ENCODE measurements at places on chromosomes 11 and 22.
A peak's percentile ranks its signal among the peaks of the same experiment; 100 is the strongest.

- DNase-seq: no peak
Measured at GRCh38 chr22:46436595-46437175, 100.7 kb downstream of the CELSR1 start.

DNA sequence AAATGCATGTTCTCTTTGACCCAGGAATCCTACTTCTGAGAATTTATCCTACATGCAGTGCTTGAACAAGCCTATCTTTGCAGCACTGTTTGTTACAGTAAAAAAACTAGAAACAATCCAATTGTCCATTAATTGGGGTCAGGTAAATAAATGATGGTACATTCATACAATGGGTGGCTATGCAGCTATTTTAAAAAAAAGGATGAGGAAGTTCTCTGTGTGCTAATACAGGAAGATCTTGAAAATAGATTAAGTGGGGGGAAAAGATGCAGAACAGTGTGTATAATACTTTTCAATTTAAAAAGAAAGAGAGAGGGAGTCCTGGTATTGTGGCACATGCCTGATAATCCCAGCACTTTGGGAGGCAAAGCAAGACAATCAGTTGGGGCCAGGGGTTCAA is 9.5 kb upstream of the CREB3L1 start:
- no peak for DNase-seq

- DNase-seq: no peak
Measured at GRCh38 chr11:123815122-123815521, 9.0 kb upstream of the OR6M1 start.

GRCh38 chr11:46445920-46446771 is 54.6 kb upstream of the CHRM4 start:
- DNase-seq: no peak

DNA sequence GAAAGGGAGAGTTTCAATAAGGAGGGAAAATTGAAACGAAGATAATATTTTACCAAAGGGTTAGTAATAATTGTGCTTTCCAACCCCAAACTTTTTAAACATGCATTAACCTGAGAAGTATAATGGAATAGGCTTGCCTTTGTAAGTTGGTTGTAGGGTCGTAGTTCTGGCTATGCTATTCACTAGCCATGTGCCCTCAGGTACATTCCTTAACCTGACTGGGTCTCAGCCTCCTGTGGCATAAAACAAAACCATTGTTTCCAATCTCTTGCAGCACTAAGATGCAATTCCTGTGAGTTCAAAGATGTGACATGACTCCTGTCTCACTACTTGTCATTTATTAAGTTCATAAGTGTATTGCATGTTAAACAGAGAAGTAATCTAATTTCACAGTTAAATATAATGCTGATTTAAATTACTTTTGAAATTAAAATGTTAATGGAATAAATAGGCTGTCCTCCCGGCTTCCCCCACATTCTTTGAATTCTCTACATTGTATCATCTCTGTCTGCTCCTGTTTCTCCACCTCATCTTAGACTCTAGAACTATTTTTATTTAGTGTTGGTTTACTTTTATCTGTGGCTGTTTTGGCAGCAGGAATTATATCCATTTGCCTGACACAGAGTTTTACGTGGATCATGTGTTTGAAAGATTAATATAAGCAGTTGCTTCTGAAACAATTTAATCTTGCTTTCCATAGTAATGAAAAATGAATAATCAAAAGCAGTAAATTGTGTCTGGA is 216.3 kb downstream of the FAT3 start:
- DNase-seq: no peak

DNA sequence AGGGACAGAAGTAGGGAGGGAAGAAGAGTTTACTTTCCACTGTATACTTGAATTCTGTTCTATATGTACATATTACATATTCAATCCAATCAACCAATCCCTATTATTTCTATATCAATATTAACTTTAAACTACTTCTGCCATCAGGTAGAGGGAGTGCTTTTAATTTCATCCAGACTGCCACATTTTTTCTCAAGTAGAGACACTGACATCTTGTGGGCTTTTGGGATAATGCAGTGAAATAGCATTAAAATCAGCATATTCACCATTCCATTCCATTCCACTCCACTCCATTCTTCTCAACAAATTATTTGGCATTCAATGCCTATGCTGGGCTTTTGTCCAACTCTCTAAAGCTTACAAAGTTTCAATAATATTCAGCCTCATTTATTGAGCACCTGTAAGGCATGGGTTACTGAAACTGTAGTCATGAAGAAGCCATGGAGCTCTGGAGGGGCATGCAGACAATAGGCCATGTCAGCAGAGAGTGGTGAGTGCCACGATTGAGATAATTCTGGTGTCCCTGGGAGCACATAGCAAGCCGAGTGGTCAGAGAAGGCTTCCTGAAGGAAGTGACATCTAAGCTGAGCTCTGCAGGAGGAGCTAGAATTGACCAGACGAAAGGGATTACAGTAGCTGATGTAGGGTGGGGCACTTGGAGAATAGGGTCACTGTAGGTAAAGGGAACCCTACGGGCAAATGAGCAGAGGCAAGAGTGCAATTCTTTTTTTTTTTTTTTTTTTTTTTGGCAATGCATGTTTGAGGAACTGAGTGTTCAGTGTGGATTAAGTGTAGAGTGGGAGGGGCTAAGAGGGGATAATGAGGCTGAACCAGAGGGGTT is 12.8 kb upstream of the CLPB start:
- peak; percentile 49 for DNase-seq

DNA sequence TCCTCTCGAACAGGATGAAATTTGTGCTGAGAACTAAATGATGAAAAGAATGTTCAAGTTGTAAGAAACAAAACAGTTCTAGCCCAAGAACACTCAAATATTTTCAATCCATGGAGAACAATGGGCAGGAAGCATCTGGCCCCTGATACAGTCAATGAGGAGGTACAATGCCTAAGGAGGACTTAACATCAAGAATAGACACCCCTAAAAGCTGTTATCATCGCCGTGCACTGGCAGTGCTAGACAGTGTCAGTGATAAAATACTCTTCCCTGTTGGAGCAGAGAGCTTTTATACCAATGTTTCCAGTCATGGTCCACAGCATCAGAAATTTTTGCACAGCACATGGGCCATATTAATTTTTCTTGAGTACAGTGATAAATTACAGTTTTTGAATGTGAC is 20.2 kb upstream of the VSTM5 start:
- no peak for DNase-seq

- no peak for DNase-seq
Measured at GRCh38 chr11:130720232-130721022, 195.9 kb downstream of the SNX19 start.

DNA sequence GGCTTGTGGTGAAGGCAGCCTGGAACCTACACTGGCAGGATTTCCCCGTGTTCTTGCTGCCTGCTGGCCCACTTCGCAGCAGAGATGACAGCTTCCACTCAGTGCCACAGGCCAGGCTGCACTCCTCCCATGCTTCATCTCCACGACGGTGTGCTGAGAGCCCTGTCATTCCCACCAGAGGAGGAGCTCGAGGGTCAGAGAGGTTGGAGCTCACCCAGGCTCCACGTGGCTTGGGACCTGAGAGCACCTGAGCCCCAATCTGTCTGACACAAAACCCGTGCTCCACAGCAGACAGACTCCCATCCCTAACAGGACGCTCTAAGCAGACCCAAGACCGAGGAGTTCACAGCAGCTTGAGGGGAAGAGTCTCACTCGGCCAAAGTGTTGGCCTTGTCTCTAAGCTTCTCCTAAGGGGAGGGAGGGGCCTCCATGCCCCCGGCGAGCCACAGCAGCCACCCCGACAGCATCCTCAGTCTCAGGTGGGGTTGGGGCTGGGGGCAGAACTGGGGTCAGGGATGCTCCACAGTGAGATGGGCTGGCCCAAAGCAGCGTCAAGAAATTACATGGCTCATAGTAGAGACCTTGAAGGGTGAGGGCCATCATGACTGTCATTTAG is 10.7 kb downstream of the LRFN4 start:
- DNase-seq: no peak

- no peak for DNase-seq
Measured at GRCh38 chr11:65478388-65479183, 20.3 kb upstream of the MALAT1 start.

DNA sequence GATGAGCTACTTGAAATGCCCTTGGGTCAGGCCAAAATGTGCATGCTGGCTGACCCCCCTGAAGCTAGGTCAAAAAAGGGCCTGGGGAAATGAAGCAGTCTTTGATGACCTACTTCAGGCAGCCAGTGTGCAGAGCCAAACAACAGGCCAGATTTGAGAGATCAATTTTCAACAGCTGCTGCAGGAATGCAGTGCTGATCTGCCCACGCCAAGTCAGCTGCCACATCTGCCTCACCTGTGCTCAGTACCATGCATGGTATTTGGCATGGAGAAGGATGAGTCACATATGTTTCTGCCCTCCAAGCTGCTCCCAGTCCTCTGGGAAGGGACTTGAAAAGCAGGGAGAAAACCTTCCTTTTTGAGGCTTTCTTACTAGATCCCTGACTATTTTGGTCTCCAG is 35.8 kb downstream of the MTNR1B start:
- DNase-seq: no peak

- DNase-seq: peak; percentile 43
Measured at GRCh38 chr11:112226831-112227401, 688 bp downstream of the PTS start.

DNA sequence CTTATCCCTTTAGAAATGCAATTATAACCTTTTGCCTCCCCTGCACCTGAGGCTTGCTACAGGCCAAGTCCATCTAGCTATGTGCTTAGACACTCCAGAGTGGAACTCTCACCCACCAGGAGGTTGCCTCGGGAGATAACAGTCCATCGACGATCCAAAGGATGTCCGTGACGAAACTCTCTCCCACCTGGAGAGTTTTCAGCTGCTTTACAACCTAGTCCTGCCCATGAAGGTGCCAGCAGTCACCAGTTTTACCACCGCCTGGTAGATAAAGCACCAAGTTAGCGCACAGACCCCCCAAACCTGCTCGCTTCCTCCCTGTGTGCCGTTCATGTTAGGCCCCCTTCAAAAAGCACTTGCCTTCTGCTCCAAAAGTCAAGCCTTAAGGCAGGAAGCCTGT is 53.1 kb upstream of the SHISAL1 start:
- no peak for DNase-seq

DNA sequence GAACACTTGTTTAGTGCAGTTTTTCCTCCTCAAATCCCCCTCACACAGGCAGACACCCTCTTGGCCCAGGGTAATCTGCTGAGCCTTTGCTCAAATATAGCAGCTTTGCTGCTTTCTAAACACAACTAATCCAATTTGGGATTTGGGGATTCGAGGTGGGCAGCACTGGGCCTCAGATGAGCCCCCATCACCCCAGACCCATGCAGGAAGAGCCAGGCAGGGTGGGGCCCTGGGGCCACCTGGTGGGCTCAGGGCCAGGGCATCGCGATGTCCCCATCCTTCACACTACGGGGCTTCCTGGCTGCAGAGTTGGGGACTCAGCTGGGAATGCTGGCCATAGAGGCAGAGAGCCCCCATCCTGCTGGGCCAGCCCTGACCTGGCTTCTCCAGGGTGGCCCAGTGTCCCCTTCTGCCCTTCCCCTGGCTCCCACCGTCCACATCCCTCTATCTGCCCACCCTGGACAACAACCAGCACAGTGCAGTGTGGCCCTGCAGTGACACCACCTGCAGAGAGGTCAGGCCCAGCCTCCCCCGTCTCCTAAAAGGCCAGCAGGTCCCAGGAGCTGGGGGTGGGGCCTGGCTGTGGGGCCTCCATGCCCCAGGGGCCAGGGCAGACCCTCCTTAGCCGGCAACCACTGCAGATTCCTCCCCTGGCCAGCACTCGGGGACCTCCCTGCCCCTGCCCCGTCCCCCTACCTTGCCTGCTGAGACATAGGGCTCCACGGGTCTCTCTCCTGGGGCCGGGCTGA is 56.6 kb upstream of the CCDC188 start:
- DNase-seq: no peak

DNA sequence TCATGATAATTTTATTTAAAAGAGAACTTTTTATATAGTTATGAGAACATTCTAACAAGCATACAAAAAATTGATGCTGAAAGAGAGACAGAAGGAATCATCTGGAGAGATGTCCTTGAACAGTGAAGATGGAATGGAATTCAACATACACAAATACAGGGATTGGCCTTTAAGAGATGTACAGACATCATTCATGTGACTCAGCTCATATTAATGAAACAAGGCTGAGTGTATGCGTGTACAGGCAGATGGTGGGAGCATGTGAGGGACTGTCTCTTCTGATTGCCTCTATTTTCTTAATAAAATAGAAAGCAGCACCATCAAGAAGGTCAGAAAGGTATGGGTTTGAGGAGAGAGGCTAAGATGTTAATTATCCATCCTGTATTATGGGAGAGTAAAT is 793.3 kb downstream of the CNTN5 start:
- no peak for DNase-seq

DNA sequence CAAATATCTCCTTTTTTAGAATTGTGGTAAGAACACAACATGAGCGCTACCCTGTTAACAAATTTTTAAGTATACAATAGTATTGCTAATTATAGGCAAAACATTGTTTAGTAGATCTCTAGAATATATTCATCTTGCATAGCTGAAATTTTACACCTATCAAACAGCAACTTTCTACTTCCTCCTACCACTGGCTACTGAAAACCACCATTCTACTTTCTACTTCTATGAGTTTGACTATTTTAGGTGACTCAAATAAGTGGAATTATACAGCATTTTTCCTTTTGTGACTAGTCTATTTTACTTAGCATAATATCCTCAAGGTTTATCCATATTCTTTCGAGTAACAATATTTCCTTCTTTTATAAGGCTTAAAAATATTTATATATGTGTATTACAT is 128.4 kb downstream of the FAM76B start:
- DNase-seq: no peak

GRCh38 chr22:29152045-29152953 is 53.4 kb upstream of the EMID1 start:
- DNase-seq: no peak

GRCh38 chr22:37742376-37743171 is 45.7 kb downstream of the TRIOBP start:
- DNase-seq: peak; percentile 8

DNA sequence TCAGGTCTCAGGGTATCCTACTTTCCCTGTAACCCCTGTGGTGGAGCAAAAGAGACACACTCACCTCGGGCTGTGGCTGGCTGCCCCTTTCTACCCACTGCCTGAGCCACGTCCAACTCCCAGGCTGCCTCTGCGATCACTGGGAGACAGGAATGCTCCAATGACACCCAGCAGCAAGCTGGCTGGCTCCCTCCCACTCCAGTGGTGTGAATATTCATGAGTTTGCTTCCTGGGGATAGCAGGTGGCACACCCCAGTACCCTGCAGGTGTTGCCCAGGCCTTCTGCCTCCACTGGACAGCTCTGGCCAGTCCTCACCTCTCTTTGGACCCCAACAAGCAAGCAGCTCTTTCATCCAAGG is 9.7 kb downstream of the GAL3ST1 start:
- DNase-seq: no peak

DNA sequence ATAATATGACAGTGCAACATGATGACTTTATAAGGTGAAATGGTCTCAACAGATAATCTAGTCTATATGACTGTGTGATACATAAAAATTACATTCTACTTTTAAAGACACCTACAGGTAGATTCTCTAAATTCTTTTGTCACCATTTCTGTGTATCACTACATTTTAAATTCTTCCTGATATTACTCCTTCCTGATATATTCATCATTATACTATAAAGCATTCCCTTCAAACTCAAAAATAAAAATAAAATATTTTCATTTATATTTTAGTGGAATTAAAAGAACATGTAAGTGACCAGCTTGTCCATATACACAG is 1062.3 kb downstream of the DLG2 start:
- no peak for DNase-seq

GRCh38 chr11:114074546-114075343 is 15.2 kb downstream of the ZBTB16 start:
- no peak for DNase-seq

Data from SW 1271 (cell line).